ENCODE measurements at places on chromosomes 6 and 20.

DNA sequence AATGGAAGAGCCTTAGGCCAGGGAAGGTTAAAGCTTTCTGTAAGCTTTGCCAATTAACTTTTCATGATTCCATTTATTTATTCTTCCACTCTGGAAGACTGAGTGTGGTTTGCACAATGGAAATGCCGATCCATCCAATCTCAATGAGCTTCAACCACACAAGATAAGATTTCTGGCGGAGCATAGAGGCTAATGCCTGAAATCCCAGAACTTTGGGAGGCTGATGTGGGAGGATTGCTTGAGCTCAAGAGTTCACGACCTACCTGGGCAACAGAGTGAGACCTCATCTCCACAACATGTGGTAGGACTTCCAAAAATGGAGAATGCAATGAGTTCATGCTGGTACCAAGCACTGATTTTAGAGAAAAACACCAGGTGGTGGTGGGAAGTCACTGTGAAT, 6.2 kb downstream of the ENPP1 start:
- DNase-seq = no peak

DNA sequence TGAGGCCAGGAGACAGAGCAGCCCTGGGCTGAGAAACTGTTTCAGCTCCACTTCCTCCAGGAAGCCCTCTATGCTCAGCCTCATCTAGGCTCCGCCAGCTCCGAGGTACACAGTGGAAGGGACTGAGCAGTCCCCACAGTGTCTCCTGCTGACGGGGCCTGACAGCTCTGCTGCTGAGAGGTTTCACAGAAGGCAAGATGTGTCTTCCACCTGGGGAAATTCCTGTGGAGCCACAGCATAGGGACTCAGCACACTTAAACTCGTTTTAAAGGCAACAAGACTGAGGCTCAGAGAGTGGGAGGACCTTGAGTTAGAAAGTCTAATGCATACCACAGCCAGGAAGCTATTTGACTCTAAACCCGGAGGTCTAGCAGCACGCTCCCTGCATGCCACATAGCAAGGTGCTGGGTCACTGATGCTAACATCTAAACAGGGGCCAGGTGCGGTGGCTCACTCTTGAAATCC, 6.8 kb downstream of the ADA start:
- DNase-seq = no peak

- DNase-seq = no peak
These were observed 118.4 kb upstream of the TRAF3IP2 start for GRCh38 chr6:111724039-111724438.

DNA sequence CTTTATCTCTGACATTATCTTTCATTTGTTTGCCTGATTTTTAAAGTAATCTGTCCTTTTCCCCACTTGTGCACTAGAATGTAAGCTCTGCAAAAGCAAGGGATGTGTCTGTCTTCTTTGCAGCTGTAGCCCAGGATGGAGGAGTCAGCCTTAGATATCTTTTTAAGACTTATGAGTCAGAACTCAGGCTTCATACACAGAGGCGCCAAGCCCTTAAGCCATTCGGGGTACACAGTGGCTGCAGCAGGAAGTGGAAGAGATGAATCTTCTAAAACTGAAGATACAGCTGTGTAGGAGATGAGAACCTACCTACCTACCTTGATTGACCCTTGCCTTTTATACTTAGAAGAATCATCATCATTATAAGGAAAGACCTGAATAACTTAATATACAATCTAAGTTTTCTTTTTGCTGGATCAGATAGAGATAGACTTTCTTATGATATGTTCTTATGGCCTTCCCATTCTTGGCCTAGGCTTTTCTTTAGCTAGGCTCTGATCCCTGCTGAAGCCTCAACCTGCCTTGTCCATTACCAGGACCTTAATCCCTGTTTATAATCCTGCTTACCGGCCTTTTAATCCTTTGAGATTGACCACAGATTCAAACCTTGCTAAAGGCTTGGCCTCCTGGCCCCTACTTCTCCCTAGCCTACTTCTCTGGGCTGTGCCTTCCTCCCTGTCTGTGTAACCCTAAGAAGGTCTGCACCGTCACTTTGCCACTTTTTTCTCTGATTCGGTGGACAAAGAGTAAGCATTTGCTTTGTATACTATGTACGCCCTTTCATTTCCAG, 304.5 kb downstream of the PRL start:
- peak; percentile 77 for DNase-seq

DNA sequence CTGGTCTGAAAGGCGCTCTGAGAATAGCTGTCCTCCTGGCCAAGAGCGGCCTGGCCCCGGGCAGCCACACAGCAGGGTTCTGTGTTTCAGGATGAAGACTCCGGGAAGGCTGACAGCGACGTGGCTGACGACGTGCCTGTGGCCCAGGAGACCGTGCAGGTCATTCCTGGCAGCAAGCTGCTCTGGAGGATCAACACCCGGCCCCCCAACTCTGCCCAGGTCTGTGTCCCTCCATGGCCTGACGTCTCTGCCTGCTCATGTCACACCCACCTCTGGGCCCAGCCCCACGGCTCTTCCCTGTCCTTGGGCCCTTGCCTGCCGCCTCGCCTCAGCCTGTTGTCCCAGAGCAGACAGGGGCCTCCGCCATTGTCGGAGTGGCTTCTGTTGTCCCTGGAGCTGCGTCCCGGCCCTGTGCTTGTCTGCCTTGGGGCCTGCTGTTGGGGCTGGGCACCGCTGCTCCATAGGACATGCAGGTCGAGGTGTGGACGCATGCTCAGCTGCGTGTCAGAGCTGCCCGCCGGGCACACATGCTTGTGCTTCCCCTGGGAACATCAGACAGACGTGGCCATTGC, 16.2 kb upstream of the ADRM1 start:
- DNase-seq = no peak

- peak; percentile 79 for DNase-seq
These were observed 350.0 kb downstream of the CD83 start for GRCh38 chr6:14467591-14467990.

- DNase-seq = no peak
These were observed 11.6 kb downstream of the NOTCH4 start for GRCh38 chr6:32212076-32212760.

GRCh38 chr20:48886194-48886593, 35.3 kb upstream of the ARFGEF2 start:
- no peak for DNase-seq

GRCh38 chr6:107235007-107235406, 119.7 kb upstream of the BEND3 start:
- no peak for DNase-seq

DNA sequence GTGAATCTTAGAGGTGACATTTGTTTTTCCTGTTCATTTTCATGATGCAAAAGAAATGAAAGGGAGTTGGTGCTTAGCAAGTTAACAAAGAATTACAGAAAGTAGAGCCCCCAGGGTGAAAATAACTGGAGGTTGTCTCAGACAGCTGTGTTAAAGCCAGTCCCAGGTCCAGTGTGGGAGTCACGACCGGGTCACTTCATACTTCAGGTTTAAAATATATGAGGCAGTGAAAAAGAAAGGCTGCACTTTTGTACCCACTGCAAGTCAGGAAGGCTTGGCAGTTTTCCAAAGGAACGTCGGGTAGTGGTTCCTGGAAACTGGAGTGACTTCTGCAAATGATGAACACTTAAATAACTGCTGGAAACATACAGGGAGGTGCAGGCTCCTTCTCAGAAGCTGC, 91.5 kb upstream of the THBS2 start:
- no peak for DNase-seq

GRCh38 chr6:44052419-44053023, 74.7 kb downstream of the MRPL14 start:
- DNase-seq = peak; percentile 81
